Activated naive CD4-positive, alpha-beta T cell treated with anti-CD3 and anti-CD28 coated beads for 36 hours (primary cell): ENCODE measurements at places on chromosomes 7 and 10.

DNA sequence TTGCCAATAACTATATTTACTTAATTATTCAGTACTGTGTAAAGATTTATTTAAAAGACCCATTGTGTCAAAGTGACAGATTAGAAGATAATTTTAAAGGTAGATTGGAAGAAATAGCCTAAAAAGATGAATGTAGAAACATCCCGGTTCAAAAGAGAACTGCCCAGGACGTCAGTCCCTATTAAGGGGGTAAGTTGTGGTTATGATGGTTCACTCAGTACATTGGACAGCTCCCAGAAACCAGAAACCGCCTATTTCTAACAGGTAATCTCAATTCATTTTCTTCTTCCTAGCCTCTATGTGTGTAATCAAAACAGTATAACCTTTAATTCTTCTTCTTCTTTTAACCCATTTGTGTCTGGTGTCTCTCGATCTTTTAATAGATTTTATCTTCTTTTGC lies 1.5 kb upstream of the FERD3L start:
- H3K4me1 ChIP-seq, result no peaks in the 10 kb centered on the region
- peaks cover 35% of the 10 kb centered on the region for H3K27me3 ChIP-seq
- H3K36me3 ChIP-seq, result no peaks in the 10 kb centered on the region
- no peak for DNase-seq
- no peak overlapping the region for H3K27ac ChIP-seq

DNA sequence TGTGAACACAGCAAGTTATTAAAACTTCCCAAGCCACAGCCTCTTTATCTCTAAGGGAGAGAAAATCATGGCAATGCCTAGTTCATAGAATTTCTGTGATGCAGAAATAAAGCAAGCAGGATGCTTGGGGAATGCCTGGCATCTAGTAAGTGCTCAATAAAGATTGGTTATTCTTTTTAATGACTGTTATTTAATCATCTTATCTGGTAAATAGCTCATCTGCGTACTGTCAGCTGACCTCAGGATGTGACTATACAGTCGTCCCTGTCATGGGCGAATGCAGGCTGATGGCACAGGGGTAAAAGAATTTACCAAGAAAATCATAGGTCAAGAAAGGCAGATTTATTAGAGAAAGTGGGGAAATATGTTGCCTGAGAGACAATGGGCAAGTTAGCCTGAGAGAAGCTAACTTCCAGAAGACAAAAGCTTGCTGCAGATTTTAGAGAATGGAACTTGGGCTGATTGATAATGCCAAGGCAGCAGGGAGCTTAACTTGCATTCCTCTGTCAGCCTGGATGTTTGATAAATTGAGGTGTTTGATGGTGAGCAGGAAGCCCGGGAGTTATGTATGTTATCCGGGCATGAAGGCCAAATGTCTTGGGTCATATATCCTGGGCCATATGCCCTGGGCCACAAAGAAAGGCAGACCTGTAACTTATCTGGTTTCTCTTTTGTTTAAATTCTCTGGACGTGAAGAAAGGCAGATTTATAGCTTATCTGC lies 126.0 kb downstream of the KCNMA1 start:
- peaks cover 8% of the 10 kb centered on the region for H3K27me3 ChIP-seq
- no peaks in the 10 kb centered on the region for H3K4me1 ChIP-seq
- no peak overlapping the region for H3K4me3 ChIP-seq

DNA sequence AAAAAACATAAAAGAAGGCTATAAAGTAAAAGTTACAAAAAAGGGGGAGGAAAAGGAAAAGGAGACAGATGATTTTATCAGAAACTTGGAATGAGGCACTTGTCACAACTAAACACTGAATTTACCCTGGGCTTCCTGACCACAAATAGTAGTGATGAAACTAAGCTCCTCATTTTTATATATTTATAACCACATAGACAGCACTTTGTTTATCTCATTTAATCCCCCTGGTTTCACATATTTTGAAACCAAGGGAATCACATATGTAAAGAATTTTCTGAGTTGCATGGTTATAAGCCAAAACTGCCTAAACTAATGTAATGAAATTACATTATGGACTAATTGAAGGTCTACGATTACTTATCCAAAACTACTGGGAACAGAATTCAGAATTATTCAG lies 39.6 kb upstream of the MET start:
- H3K27me3 ChIP-seq, result peaks cover 11% of the 10 kb centered on the region
- H3K27ac ChIP-seq, result no peak overlapping the region
- H3K36me3 ChIP-seq, result no peaks in the 10 kb centered on the region
- H3K4me1 ChIP-seq, result peaks cover 2% of the 10 kb centered on the region

DNA sequence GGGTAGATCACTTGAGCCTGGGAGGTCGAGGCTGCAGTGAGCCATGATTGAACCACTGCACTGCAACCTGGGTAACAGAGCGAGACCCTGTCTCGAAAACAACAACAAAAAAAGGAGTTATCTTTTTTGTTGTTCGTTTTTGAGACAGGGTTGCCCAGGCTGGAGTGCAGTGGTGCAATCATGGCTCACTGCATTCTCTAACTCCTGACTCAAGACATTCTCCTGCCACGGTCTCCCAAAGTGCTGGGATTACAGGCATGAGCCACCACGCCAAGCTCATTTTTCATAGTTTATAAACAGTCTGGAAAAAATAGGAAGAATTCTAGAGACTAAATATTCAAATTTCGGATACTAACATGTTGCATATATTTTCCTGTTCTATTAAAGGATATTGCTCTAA lies 29.4 kb downstream of the SFXN4 start:
- peaks cover 36% of the 10 kb centered on the region for H3K4me1 ChIP-seq
- no peak for DNase-seq
- no peak overlapping the region for H3K4me3 ChIP-seq
- peaks cover 35% of the 10 kb centered on the region for H3K36me3 ChIP-seq

- no peak overlapping the region for H3K4me3 ChIP-seq
- DNase-seq, result no peak
- H3K36me3 ChIP-seq, result peaks cover 82% of the 10 kb centered on the region
- peaks cover 22% of the 10 kb centered on the region for H3K4me1 ChIP-seq
- H3K27me3 ChIP-seq, result no peaks in the 10 kb centered on the region
These were observed 17.5 kb downstream of the ZNF33A start for GRCh38 chr10:38027986-38028385.

GRCh38 chr7:91324663-91325062 lies 60.4 kb downstream of the FZD1 start:
- no peak overlapping the region for H3K4me3 ChIP-seq
- no peak overlapping the region for H3K27ac ChIP-seq
- no peak for DNase-seq
- no peaks in the 10 kb centered on the region for H3K36me3 ChIP-seq
- H3K27me3 ChIP-seq, result peaks cover 2% of the 10 kb centered on the region

DNA sequence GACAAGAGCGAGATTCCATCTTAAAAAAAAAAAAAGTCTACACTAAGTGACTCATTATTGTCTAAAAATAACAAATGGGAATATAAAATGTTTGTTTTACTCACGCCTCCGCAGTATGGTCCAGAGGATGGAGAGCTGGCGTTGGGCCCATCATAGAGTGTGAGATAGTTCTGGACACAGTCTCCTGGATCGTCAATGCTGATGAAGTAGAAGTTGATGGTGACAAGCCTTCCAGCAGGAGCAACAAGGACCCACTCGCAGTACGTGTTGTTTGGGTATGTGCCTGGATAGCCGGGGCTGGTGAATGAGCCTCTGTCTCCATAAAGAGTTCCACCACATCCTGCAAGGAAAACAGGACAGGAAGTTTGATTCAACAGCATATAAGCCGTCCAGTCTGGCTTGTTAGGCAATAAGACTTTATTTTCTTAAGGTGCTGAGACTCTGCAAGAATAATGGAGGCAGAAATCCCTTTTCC lies 11.5 kb upstream of the RSU1 start:
- no peak overlapping the region for H3K4me3 ChIP-seq
- H3K27ac ChIP-seq, result no peak overlapping the region
- no peaks in the 10 kb centered on the region for H3K36me3 ChIP-seq
- peaks cover 4% of the 10 kb centered on the region for H3K4me1 ChIP-seq
- H3K27me3 ChIP-seq, result no peaks in the 10 kb centered on the region

DNA sequence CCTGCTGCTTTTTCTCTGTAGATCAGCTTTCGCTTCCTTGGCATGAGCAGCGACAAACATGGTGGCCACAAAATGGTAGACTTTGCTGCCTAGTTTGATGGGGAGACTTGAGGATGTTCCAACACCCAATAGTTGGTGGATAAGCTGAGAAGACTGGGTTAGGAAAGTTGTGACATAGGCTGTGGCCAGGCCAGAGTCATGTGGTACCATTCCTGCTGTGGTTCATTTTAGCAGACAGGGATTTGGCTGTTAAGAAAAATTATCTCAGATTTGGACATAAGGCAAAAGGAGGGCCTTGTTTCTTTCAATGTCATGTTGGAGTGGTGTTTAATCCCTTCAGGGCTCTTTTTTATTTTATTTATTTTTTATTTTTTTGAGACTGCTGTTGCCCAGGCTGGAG lies 26.6 kb upstream of the FAM180A start:
- H3K27ac ChIP-seq, result no peak overlapping the region
- peaks cover 14% of the 10 kb centered on the region for H3K27me3 ChIP-seq
- no peak for DNase-seq
- no peaks in the 10 kb centered on the region for H3K4me1 ChIP-seq

GRCh38 chr7:123750389-123751230 lies 1.8 kb upstream of the WASL start:
- peaks cover 42% of the 10 kb centered on the region for H3K4me1 ChIP-seq
- no peak overlapping the region for H3K27ac ChIP-seq
- DNase-seq, result no peak

- H3K4me3 ChIP-seq, result no peak overlapping the region
- no peaks in the 10 kb centered on the region for H3K4me1 ChIP-seq
- H3K27ac ChIP-seq, result no peak overlapping the region
- H3K36me3 ChIP-seq, result no peaks in the 10 kb centered on the region
These were observed 65.9 kb upstream of the FZD1 start for GRCh38 chr7:91198371-91198770.

GRCh38 chr10:16116404-16117304 lies 256.3 kb upstream of the MINDY3 start:
- H3K27ac ChIP-seq, result no peak overlapping the region
- no peaks in the 10 kb centered on the region for H3K27me3 ChIP-seq
- H3K4me1 ChIP-seq, result no peaks in the 10 kb centered on the region
- H3K4me3 ChIP-seq, result no peak overlapping the region

DNA sequence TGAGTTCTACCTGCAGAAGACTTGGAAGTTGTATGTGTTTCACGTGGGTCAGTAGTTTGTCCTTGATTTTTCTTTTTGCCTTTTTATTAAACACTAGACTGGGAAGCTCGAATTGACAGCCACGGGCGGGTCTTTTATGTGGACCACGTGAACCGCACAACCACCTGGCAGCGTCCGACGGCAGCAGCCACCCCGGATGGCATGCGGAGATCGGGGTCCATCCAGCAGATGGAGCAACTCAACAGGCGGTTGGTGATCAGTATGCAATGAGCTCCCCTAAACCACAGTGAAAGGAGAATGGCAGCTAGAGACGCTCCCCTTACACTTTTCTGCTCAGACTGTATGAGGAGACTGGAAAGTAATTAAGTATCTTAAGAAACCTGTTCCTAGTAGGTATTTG lies 126.7 kb upstream of the STK17A start:
- peak; percentile 11 for DNase-seq
- H3K27ac ChIP-seq, result no peak overlapping the region
- no peaks in the 10 kb centered on the region for H3K4me1 ChIP-seq
- no peak overlapping the region for H3K4me3 ChIP-seq

- no peak for DNase-seq
- peaks cover 35% of the 10 kb centered on the region for H3K4me1 ChIP-seq
- H3K27ac ChIP-seq, result no peak overlapping the region
- peaks cover 12% of the 10 kb centered on the region for H3K36me3 ChIP-seq
- H3K4me3 ChIP-seq, result no peak overlapping the region
These were observed 73.4 kb downstream of the SGMS1 start for GRCh38 chr10:50550291-50550839.

- H3K27me3 ChIP-seq, result no peaks in the 10 kb centered on the region
- H3K27ac ChIP-seq, result no peak overlapping the region
- no peaks in the 10 kb centered on the region for H3K4me1 ChIP-seq
- no peak overlapping the region for H3K4me3 ChIP-seq
- H3K36me3 ChIP-seq, result no peaks in the 10 kb centered on the region
- DNase-seq, result no peak
These were observed 473.3 kb upstream of the NRP1 start for GRCh38 chr10:33807531-33808359.

DNA sequence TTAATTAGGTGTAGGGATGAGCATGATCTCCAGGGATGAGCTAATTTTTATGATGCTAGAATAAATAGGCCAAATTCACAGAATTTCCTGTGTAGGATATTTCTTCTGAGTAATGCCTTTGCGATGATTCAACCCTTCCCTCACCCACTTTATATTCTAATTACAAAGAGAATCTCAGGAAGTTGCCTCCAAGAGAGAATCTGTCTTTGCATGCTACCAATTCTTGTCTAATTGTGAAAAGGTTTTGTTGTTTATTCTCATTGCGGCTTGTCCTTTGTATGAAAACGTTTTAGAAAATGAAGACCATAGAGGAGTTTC lies 6.3 kb downstream of the C7orf57 start:
- H3K4me1 ChIP-seq, result peaks cover 29% of the 10 kb centered on the region
- no peaks in the 10 kb centered on the region for H3K36me3 ChIP-seq
- peak overlapping the region; percentile 62 for H3K27ac ChIP-seq
- H3K4me3 ChIP-seq, result no peak overlapping the region

GRCh38 chr10:133279326-133280226 lies 2.9 kb upstream of the ADAM8 start:
- peaks cover 23% of the 10 kb centered on the region for H3K4me1 ChIP-seq
- DNase-seq, result no peak

- no peaks in the 10 kb centered on the region for H3K27me3 ChIP-seq
- peak overlapping the region; percentile 2 for H3K27ac ChIP-seq
- no peak overlapping the region for H3K4me3 ChIP-seq
- peaks cover 39% of the 10 kb centered on the region for H3K36me3 ChIP-seq
- H3K4me1 ChIP-seq, result peaks cover 18% of the 10 kb centered on the region
These were observed 54.7 kb upstream of the AFAP1L2 start for GRCh38 chr10:114458955-114459354.

- H3K27me3 ChIP-seq, result peaks cover 28% of the 10 kb centered on the region
- DNase-seq, result peak; percentile 11
- H3K4me3 ChIP-seq, result no peak overlapping the region
- H3K36me3 ChIP-seq, result no peaks in the 10 kb centered on the region
- H3K27ac ChIP-seq, result no peak overlapping the region
These were observed 48.1 kb upstream of the BMS1 start for GRCh38 chr10:42734536-42734935.

GRCh38 chr7:30083334-30083733 lies 51.5 kb upstream of the MTURN start:
- DNase-seq, result no peak
- H3K36me3 ChIP-seq, result peaks cover 2% of the 10 kb centered on the region
- no peak overlapping the region for H3K27ac ChIP-seq
- no peak overlapping the region for H3K4me3 ChIP-seq
- H3K4me1 ChIP-seq, result no peaks in the 10 kb centered on the region
- H3K27me3 ChIP-seq, result no peaks in the 10 kb centered on the region

- H3K4me3 ChIP-seq, result no peak overlapping the region
- no peak overlapping the region for H3K27ac ChIP-seq
- H3K4me1 ChIP-seq, result no peaks in the 10 kb centered on the region
- H3K36me3 ChIP-seq, result no peaks in the 10 kb centered on the region
- H3K27me3 ChIP-seq, result peaks cover 3% of the 10 kb centered on the region
These were observed 45.1 kb upstream of the PRKG1 start for GRCh38 chr10:51029172-51029641.

- peak overlapping the region; percentile 96 for H3K4me3 ChIP-seq
- peak; percentile 12 for DNase-seq
- peak overlapping the region; percentile 89 for H3K27ac ChIP-seq
- peaks cover 28% of the 10 kb centered on the region for H3K36me3 ChIP-seq
- no peaks in the 10 kb centered on the region for H3K27me3 ChIP-seq
- peaks cover 16% of the 10 kb centered on the region for H3K4me1 ChIP-seq
These were observed 765 bp downstream of the CCAR1 start for GRCh38 chr10:68721673-68722335.

- H3K27ac ChIP-seq, result no peak overlapping the region
- peaks cover 5% of the 10 kb centered on the region for H3K4me1 ChIP-seq
- peaks cover 11% of the 10 kb centered on the region for H3K27me3 ChIP-seq
- H3K36me3 ChIP-seq, result no peaks in the 10 kb centered on the region
- no peak for DNase-seq
- no peak overlapping the region for H3K4me3 ChIP-seq
These were observed 59.4 kb upstream of the MXI1 start for GRCh38 chr10:110147961-110148360.
